Activated CD4-positive, alpha-beta T cell treated with anti-CD3 and anti-CD28 coated beads for 36 hours (primary cell): ENCODE measurements at places on chromosomes 6 and 20. TPM values are rescaled to one million over a fixed set of nuclear protein-coding genes. Genes with fewer than 3 reads are reported as not detected.

The ASXL1 gene
- 141 TPM for total RNA-seq

The LY6G6C gene
- total RNA-seq: not detected

The BACH2 gene
- total RNA-seq: 74.7 TPM

The SYNGAP1 gene
- total RNA-seq: 45.6 TPM

The MUC21 gene
- total RNA-seq: not detected

The BNIP5 gene
- total RNA-seq: not detected

The FGD2 gene
- 0.50 TPM for total RNA-seq

The FAM8A1 gene
- total RNA-seq: 4.1 TPM

The NKX2-2 gene
- not detected for total RNA-seq

The HMGCLL1 gene
- total RNA-seq: not detected

The BPIFA1 gene
- total RNA-seq: not detected

The CLPSL2 gene
- not detected for total RNA-seq

DNA sequence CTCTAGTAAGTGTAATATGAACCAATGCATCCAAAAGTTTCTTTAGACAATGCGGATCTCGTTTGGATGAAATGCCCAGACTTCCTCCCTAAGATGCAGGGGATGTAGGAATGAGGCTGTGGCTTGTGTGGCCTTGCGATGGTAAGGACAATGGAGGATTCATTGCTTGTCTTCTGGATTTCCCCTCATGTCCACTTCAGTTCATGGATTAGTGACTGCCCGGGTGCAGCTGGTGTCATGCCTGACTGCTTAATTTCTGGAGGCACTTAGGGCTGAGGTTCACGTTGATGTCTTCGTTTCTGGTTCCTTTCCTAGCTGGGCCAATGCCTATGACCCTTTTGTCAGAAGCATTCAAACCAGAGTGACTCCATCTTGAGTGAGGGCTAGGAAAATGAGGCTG is 93.8 kb downstream of the SCP2D1 start:
- no peak for DNase-seq

- DNase-seq: no peak
Observed at GRCh38 chr6:105170059-105170458, 9.8 kb downstream of the POPDC3 start.

DNA sequence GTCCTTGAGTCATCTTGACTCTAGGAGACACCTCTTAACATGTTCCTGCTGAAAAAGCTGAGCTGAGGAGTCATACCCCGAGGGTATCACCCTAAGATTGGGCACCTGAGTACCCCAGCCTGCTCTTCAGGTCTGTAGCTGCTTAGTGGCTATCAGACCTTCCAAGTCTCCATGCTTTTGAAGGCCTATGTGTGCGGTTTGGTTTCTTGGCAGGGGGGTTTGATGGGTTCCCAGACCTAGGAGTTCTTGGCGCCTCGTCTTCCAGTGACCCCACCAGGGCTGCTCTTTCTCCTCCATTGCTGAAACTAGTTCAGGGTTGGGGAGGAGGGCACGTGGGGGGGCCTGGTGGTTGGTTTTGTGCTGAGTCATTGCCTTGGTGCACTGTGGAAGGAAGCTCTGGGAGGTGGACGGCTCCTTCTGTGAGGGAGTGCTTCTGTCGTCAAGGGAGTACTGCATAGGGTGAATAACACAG is 20.1 kb downstream of the IGF2R start:
- no peak for DNase-seq

DNA sequence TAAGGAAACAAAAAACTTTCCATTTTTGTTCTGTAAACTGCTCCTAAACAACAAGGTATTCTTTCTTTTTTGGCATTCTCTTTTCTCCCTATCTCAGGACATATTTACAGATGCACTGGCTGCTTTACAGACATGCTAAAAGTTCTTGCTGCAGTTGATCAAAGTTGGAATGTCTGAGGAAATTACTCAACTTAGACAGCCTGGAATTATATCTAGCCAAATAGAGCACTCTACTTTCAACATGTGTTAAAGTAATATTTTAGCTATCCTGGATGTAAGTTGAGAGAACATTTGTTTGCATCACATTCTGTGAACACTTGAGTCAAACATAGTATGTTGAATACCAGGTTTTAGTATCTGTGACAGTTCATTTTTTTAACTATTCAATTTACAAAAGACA is 24.8 kb downstream of the TASP1 start:
- no peak for DNase-seq

DNA sequence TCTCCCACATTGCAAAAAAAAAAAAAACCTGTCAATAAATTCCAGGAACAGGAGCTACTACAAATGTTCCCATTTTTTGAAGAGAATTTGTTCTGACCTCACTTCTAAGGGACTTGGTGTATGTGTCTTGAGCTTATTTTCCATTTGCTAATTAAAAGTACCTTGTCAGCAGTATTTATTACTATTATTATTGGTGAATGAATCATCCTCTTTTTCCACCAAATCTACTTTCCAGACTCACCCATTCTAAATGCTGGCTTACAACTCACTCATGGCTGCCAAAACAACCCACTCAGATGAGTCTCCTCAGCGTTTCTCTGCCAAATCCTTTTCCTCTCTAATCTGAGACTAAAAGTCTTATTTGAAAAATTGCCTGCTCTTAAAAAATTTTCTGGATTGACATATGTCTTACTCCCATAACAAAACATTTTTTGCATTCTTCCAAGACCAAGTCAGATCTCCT is 33.2 kb upstream of the TASP1 start:
- no peak for DNase-seq

- no peak for DNase-seq
Observed at GRCh38 chr20:62208795-62209755, 11.0 kb downstream of the HRH3 start.

- DNase-seq: no peak
Observed at GRCh38 chr6:1708122-1708521, 98.4 kb downstream of the FOXC1 start.

DNA sequence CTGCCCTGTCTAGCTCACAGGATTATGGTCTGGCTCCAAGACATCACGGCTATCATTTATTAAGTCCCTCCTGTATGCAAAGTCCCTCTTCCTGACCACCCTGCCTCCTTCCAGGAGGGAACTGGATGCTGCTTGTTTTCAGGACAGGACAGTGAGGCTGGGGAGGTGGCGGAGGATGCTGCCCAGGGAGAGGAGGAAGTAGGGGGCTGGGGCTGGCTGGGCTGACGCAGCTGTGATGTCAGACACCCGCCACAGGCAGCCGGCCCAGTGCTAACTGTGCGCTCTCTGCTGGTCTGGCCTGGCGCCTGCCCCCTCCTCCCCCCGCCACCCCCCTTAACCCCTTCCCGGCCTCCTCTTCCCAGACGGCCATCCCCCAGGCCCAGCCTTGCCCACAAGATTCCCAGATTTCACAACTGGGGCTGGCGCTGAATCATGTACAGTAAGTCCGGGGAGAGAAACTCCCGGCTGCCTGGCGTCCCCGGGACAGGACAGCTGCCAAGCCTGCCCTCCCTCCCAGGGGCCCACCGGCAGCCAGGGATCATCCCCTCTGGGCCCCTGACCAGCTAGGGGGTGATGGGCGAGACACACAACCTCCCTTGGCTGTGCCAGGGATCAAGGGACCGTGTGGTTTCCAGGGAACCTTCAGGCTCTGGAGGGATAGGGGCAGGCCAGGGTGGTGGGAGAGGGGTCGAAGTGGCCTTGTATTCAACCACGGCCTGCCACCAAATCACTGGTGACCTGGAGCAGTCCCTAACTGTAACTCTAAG is 118.1 kb downstream of the CEBPB start:
- DNase-seq: no peak

- DNase-seq: no peak
Observed at GRCh38 chr20:58459058-58459750, 56.0 kb downstream of the APCDD1L start.

- no peak for DNase-seq
Observed at GRCh38 chr6:167469101-167469500, 144.2 kb downstream of the TTLL2 start.

GRCh38 chr6:118187568-118188164 is 280.6 kb downstream of the SLC35F1 start:
- DNase-seq: peak; percentile 53

- DNase-seq: no peak
Observed at GRCh38 chr6:36098920-36099647, 31.2 kb upstream of the MAPK13 start.

DNA sequence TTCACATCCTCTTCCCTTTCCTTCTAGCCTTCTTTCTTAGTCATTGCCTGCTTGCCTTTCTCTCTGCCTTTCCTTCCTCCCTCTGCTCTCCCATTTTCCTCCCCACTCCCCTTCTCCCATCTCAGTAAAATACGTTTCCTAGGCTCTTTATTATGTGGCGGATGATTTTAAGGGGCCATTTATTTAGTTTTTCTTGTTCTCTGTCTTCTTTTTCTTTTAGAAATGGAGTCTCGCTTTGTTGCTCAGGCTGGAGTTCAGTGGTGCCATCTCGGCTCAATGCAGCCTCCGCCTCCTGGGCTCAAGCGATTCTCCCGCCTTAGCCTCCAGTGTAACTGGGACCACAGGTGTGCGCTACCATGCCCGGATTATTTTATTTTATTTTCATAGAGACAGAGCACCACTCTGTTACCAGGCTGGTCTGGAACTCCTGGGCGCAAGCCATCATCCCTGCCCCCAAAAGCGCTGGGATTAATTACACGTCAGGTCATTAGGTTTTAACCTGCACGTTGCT is 1.5 kb downstream of the MTHFD1L start:
- DNase-seq: no peak

- no peak for DNase-seq
Observed at GRCh38 chr6:129978148-129978916, 40.0 kb upstream of the L3MBTL3 start.

DNA sequence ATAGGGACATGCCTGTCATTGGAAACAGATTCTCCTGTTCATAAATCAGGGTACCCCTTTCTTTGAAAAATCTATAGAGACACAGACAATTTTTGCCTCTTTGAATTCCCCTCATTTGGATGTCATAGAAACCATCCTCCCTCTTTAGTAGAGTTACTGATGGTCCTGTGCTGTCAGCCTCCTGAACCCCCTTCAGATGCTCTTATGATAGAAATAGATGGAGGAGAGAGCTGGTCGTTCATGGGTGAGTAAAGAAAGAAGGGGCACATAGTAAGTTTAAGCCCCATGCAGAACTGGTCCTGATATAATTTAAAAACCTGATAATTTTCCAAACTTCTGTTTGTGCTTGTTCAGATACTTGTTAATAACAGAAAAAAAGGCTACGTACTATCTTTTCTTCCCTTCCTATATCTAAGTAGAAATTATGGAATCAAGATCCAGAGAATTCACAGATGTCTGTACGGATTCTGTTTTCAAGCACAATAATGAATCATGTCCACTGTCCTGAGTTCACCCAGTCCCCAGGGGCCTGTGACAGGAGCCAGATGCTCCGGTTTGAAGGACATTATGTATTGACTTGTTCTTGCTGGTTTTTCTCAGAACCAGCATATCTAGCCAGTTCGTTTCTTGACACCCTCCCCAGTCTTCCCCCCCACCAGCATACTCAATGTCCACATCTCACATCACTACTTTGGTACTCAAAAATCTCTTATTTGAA is 78.1 kb downstream of the NCOA7 start:
- no peak for DNase-seq

- no peak for DNase-seq
Observed at GRCh38 chr6:170136541-170137175, 154.2 kb downstream of the DLL1 start.
